Sigmoid colon (tissue), 7 donors: ENCODE measurements at places on chromosomes 3 and 15. TPM values are rescaled to one million over a fixed set of nuclear protein-coding genes. Genes with fewer than 3 reads are reported as not detected.

The CRYGS gene
- total RNA-seq: 5.0 TPM

The SNX22 gene
- not detected for total RNA-seq

The RARRES1 gene
- 208 TPM for total RNA-seq

GRCh38 chr3:29933802-29934490 lies 653.1 kb downstream of the RBMS3 start:
- no peak overlapping the region for H3K4me3 ChIP-seq
- no peak overlapping the region for H3K27ac ChIP-seq
- no peaks in the 10 kb centered on the region for H3K4me1 ChIP-seq
- DNase-seq: no peak
- H3K36me3 ChIP-seq: no peaks in the 10 kb centered on the region

- no peak overlapping the region for H3K4me3 ChIP-seq
- H3K36me3 ChIP-seq: no peaks in the 10 kb centered on the region
- peaks cover 20% of the 10 kb centered on the region for H3K4me1 ChIP-seq
- no peak for DNase-seq
- no peak overlapping the region for H3K27ac ChIP-seq
Measured at GRCh38 chr3:42975955-42976354, 3.2 kb upstream of the GASK1A start.

- DNase-seq: no peak
- no peaks in the 10 kb centered on the region for H3K36me3 ChIP-seq
- H3K4me1 ChIP-seq: peaks cover 6% of the 10 kb centered on the region
- H3K4me3 ChIP-seq: no peak overlapping the region
- H3K27ac ChIP-seq: no peak overlapping the region
- no peaks in the 10 kb centered on the region for H3K27me3 ChIP-seq
Measured at GRCh38 chr15:64011736-64012135, 34.5 kb downstream of the DAPK2 start.

GRCh38 chr15:62993066-62993465 lies 49.5 kb upstream of the TPM1 start:
- no peak for DNase-seq
- no peaks in the 10 kb centered on the region for H3K27me3 ChIP-seq
- H3K27ac ChIP-seq: no peak overlapping the region
- no peaks in the 10 kb centered on the region for H3K36me3 ChIP-seq
- no peak overlapping the region for H3K4me3 ChIP-seq
